Sigmoid colon (tissue), 7 donors: ENCODE measurements at places on chromosomes 5 and 9. TPM values are rescaled to one million over a fixed set of nuclear protein-coding genes. Genes with fewer than 3 reads are reported as not detected.

The PBX3 gene
- 2.8 TPM for polyA plus RNA-seq

The MPDZ gene
- polyA plus RNA-seq = 5.1 TPM

DNA sequence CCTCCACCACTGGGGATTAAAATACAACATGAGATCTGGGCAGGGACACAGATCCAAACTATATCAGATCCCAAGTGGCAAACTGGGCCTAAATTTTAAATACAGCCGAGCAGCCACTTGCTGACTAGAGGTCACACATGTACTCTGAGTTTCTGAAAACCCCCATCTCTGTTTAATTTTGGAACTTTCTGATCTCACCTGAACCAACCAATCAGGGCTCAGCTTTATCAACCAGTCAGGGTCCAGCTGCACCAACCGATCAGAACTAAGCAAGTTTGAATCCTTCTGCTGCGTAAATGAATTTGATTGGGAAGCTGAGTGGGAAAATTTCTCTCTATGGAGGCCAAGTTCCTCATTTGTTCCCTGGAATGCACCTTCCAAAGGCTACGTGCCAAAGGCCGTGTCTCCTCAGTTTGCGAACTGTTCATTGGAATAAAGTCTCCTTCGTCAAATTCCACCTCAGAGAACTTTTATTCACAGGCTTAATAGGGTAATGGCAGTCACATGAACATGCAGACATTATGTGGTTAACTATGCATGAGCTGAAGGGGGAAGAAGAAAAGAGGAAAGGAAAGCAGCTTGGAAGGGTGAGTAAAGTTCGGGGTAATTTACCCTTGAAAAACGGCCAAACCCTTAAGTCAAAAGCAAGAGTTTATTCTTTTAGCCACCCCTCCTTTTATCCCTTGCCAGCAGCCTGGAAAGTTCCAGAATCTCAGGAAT is 3.7 kb downstream of the CD180 start:
- DNase-seq = no peak

The PCDHGB3 gene
- under 0.01 TPM for polyA plus RNA-seq

DNA sequence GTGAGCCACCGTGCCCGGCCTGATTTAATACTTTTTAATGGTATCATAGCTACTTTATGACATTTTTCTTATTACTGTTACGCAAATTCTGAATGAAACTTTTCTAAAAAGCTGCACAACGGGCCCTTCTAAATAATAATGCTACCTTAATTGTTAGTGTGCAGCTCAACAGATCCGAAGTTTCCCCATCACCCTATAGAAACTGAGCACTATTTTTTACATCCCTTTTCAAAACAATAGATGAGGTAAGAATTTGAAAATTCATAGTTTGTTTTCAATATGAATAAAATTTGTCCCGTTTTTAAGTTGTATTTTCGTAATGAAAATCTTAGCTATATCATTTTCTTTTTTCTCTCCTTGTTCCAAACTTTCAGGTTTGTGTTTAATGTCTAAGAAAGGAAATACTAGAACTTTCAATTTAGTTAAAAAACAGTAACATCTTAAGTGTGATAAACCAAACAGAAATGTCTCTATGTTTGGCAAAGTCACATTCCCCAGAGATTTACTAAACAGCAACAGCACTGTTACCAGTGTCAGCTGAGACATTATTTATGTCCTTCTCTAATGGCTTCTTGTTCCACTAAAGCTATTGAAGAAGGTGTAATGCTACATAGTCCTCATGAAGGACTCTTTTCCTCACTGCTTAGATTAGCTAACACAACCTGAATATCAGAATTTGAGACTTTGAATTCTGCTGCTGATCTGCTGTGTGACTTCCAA is 22.9 kb downstream of the KIF2A start:
- DNase-seq = no peak

DNA sequence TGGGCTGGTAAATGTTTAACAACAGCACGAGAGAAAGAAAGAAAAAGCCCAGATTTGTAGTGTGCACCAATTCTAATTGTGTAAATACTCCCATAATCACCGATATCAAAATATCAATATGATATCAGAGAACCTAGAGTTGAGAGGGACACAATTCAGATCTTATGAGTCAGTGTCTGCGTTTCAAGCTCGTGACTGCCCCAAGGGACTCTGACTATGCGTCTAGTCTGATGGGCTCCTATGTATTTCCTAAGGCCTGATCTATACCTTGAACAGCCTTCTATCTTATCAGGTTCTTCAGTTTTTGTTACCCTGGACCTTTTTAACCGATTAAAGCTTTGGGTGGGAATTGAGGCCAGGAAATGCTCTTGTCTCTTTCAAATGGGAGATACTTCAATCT is 243.0 kb upstream of the SLC24A2 start:
- no peak for DNase-seq

GRCh38 chr9:33273266-33273971 is 8.6 kb downstream of the CHMP5 start:
- no peak for DNase-seq

The C9orf153 gene
- not detected for polyA plus RNA-seq

GRCh38 chr5:76386360-76386759 is 16.7 kb upstream of the IQGAP2 start:
- DNase-seq = no peak

DNA sequence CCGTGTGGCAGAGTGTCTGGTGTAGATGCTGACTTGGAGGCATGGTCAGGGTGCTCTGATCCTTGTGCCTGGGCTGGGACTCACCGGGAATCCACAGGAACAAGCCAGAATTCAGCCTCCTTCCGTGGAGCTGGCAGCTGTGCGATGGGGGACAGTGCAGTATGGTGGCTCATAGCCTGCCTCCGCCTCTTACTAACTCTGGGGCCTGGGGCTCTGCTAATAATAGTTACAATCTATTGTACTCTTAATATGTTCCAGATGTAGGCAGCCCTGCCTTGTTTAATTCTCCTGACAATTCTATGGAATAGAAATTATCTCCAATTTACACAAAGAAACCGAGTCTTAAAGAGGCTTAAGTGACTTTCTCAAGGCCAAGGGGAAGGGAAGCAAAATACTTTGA is 77.6 kb downstream of the PCDH1 start:
- DNase-seq = no peak

DNA sequence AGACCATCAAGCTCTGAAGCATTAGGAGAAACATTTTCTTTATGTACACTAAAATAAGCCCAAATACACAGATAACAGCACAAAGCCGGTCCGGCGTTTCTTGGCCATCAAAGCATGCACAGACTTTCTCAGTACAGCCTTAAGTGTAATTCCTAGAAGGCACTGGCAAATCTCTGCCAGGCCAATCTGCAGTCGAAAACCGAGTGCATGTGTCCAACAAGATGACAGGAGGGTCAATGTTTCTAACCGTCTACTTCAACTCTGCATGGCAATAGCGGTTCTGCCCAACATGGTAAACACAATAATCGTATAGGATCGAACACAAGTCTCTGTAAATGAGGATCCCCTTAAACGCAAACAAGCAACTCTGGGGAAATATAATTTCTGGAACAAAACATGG is 1.1 kb downstream of the ARL15 start:
- no peak for DNase-seq

DNA sequence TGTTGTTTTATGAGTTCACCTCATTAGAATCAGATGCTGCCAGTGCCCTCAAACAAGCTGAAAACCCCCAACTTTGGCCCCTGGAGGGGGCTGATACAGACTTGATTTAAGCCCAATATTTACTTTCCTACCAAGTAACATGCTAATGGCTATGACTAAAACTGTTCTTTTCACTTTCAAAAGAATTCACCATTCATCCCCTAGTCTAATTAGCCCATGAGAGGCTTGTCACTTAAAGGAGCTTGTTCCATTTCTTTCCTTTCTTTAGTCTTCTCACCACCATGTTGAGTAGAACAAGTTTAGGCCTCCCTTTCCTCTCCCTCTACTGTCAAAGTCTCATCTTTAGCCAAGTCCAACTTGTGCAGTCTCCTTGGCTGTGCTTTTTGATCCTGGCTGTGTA is 50.4 kb downstream of the EPB41L4B start:
- DNase-seq = no peak

DNA sequence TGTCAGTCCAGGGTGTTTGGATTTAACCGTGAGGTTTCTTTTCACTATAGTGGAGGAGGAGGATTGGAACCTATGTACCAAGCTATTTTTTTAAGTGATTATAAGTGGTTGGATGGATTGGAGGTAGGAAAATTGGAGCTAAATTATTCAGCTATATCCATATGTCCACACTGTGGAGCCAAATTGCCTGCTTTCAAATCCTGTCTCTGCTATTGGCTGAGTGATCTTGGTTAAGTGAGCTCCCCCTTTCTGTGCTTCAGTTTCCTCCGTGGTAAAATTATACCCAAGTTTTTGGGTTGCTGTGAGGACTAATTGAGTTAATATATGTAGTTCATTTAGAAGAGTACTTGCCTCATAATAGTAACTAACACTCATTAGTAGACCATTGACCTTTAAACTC is 2.5 kb downstream of the CENPP start:
- no peak for DNase-seq

- no peak for DNase-seq
Measured at GRCh38 chr5:136890431-136891148, 525.2 kb upstream of the TRPC7 start.

The GMCL2 gene
- polyA plus RNA-seq = not detected

The CCL27 gene
- polyA plus RNA-seq = not detected

The FCN2 gene
- 0.12 TPM for polyA plus RNA-seq

The MZB1 gene
- 3.9 TPM for polyA plus RNA-seq

The PHPT1 gene
- 144 TPM for polyA plus RNA-seq

DNA sequence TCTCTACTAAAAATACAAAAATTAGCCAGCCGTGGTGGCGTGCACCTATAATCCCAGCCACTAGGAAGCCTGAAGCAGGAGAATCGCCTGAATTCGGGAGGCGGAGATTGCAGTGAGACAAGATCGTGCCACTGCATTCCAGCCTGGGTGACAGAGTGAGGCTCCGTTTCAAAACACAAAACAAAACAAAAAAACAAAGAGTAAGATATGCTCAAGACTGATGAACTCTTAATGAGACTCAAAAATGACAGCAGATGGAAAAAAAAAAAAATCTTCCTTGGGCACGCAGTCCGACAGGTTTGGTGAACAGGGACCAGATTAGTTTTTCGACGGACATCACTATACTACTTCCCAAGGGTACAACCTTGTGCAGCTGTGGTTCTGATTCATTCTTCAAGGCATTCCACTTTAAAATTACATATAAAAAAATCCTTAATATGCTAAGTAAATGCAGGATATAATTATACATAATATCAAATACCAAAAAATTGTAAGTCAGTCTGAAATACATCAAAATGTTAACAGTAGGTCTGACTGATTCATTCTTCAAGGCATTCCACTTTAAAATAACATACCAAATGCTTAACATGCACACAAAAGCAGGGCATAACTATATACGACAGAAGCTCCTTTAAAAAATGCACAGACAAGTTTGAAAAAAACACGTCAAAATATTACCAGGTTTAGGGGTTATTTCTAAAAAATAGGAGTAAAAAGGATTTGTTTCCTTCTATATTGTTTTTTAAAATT is 12.3 kb downstream of the PSIP1 start:
- no peak for DNase-seq

- DNase-seq = no peak
Measured at GRCh38 chr5:24819841-24820240, 175.1 kb upstream of the CDH10 start.

DNA sequence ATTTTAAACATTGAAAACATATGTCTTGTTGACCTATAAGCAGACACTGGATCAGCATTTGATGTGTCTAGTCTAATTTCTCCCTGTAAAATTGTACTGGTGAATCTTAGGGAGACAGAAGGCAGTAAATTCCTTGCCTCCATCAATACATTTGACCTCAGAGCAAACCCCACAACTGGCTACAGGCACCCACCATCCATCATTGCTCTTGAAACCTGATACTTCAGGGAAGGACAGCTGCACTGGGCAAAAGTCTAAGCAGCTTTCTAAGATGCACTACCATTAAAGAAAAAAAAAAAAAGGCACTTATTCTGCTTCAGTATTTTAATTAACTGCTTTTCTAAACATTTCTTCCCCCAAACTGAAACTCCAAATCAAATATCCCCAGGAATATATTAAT is 1051.3 kb upstream of the DMAC1 start:
- DNase-seq = no peak

DNA sequence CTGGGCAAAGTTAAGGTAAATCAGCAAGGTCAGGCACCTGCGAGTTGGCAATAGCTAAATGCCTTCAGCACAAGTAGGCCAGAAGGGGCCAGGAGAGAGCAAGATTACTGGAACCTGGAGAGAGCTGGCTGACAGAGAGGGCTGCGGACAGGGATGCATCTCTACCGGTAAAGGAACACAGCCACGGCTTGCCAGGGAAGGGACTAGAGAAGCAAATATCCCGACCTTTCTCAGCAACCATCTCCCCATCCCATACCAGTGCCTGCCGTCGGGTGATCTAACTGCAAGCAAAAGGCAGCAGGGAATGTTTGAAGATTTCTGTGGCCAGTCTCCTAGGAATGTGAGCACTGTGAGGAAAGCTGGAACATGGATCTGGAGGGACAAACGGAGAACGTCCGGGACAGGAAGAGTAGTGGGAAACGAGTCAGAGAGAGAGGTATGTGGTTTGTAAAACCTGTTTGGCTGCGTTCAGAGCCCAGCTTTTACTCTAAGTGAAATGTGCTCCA is 15.9 kb upstream of the ABLIM3 start:
- no peak for DNase-seq

The C6 gene
- 0.52 TPM for polyA plus RNA-seq

The NDUFB6 gene
- polyA plus RNA-seq = 91.8 TPM

The TOMM5 gene
- polyA plus RNA-seq = 138 TPM

The ITGA1 gene
- 8.0 TPM for polyA plus RNA-seq

GRCh38 chr5:139700711-139701055 is 52.5 kb downstream of the CXXC5 start:
- no peak for DNase-seq

The MYOZ3 gene
- 0.92 TPM for polyA plus RNA-seq

DNA sequence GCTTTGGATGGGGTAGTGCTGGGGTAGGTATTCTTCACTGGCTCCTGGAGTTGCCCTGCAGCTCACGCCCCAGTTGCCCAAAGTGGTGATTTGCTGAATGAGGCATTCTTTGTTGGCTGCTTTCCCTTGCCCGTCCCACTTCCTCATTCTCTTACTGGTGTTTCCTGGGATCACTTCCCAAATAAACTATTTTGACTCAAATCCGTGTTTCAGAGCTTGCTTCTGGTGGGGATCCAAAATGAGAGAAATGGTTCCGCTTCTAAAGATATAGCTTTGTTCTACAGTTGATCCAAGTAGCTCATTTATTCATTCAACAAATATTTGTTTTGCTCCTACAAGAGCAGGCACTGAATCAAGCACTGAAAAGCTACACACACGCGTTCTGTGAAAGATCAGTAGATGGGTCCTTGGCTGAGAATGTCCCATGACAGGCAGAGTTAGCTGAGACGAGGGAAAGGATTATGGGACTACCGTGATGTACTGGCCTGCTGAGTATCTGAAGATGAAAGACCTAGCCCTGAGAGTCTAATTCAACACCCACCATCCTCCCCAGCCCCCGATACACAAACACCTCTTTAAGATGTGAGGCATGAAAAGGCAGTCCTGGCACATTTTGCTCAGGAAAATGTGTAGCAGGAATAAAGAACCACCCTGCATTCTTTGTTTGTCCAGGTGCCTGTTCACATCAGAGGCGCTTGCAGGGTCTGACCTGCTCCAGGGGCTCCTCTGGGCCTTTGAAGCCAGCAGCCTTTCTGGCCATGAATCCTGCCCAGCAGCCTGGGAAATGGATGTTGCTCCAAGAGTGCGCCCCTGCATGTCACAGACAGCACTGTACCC is 143.1 kb upstream of the RANBP3L start:
- DNase-seq = no peak
